ENCODE measurements at places on chromosomes 7 and 10.

- DNase-seq: no peak
Measured at GRCh38 chr10:44263771-44264170, 121.1 kb downstream of the CXCL12 start.

- DNase-seq: no peak
Measured at GRCh38 chr7:144822223-144822622, 13.6 kb downstream of the TPK1 start.

GRCh38 chr10:93208717-93209464 lies 135.2 kb downstream of the CYP26A1 start:
- DNase-seq: no peak

- peak; percentile 70 for DNase-seq
Measured at GRCh38 chr7:134174795-134175261, 47.7 kb downstream of the LRGUK start.

- DNase-seq: no peak
Measured at GRCh38 chr7:120793213-120793936, 64.6 kb downstream of the TSPAN12 start.

DNA sequence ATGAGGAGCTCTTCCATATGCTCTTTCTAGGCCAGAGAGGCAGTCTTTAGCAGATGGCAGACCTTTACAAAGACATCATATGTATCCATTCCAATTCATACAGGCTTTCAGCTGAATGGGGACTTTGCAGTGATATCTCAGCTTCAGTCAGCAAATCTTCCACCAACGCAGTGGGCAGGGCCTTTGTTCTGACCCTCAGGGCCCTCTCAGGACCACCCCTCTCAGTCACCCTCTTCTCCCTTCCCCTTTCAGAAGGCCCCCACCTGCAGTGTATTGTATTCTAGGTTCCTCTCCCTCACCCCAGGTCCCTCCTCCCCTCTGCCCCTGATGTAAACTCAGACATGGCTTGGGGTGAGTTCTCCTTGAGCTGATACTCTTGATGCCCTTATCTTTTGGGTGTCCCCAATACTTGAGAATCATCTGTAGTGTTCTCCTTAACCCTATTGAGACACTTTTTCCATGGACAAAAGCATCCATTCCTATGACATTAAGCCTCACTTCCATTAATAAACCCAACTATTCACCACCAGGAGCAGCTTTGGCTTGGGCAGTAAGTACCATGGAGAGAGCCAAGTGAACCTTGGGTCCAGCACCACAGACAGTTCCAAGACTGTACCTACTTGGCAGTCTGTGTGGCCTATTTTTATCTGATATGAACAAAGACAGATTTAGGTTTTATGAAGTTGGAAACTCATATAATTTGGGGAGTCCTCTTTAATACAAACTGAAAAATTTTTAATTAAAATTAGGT lies 62.7 kb downstream of the ADCYAP1R1 start:
- no peak for DNase-seq

DNA sequence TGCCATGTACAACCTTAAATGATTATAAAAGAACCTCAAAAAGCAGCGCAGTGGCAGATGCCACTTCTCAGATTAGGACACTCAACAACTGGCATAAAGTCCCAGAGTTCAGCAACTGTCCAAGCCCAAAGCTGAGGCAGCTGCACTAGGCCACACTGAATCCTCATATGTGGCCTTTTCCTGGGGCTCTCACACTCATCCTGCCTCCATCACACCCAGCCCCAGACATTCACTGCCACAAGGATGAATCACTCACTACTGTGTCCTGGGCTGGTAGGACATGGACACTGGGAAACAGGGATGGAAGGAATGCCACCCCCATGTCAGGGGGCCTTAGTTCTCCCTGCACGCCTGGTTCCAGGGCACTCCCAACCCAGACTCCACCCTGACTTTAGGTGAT lies 547.7 kb downstream of the TNS3 start:
- DNase-seq: no peak

DNA sequence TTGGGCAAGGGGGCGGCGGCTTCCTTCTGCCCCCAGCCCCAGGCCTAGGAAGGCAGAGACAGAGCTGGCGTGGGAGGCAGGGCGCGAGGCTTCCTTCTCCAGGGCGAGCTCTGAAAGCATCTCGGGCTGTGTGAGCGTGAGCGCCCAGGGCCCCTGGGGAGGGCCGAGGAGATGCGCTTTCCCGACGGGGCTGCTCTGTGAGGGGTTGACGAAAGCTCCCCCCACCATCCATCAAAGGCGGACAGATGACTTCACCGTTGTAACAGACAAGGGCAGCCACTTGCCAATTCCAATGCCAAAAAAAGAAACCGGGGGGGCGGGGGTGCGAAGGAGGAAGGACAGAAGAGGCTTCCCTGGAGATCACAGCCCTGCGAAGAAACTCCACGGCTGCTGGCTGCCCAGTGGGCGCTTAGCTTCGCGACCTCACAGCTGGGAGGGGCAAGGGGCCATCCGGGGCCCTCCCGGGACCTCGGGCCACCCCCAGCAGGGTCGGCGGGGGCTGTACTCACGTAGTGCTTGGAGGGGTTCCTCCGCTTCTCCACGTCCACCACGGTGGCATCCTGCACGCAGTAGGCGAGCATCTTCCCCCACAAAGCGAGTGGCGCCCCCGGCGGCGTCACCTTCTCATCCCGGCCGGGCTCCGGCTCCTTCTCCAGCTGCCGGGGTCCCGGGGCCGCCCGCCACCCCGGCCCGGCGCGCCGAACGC lies 537 bp downstream of the SH3PXD2A start:
- no peak for DNase-seq

DNA sequence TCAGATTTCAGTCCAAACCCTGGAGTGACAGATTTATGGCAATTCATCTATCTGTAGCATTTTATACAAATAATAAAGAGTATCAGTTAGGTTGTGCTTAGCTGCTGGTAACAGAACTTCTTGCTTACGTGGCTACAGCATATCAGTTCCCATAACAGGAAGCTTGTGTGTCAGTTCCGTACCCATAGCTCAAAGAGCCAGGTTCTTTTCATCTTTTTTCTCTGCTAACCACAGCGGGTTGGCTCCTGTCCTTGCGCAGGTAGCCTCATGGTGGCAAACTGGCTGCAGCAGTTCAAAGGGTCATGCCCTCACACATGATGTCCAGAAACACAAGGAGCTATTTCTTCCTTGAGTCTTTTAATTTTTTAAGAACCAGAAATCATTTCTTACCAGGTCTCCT lies 1041.8 kb downstream of the GATA3 start:
- peak; percentile 12 for DNase-seq

- DNase-seq: no peak
Measured at GRCh38 chr10:106439366-106439765, 725.1 kb downstream of the SORCS1 start.

GRCh38 chr10:77231884-77232610 lies 405.6 kb downstream of the KCNMA1 start:
- no peak for DNase-seq

DNA sequence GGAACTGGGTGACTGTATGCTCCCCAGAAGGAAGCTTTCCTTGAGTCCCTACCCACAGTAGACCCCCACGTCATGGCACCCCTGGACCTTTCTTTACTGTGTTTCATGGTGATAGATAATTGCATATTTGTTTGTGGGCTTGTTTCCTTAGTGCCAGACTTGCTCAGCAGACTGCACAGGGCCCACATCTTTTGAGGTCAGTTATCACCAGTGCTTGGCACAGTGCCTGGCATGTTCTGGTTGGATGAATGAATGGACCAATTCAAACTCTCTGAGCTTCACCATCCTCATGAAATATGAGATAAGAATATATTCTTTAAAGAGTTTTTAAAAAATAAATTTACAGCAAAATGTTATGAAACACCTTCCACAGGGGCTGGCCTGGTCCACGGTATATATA lies 78.4 kb upstream of the EMX2 start:
- no peak for DNase-seq

DNA sequence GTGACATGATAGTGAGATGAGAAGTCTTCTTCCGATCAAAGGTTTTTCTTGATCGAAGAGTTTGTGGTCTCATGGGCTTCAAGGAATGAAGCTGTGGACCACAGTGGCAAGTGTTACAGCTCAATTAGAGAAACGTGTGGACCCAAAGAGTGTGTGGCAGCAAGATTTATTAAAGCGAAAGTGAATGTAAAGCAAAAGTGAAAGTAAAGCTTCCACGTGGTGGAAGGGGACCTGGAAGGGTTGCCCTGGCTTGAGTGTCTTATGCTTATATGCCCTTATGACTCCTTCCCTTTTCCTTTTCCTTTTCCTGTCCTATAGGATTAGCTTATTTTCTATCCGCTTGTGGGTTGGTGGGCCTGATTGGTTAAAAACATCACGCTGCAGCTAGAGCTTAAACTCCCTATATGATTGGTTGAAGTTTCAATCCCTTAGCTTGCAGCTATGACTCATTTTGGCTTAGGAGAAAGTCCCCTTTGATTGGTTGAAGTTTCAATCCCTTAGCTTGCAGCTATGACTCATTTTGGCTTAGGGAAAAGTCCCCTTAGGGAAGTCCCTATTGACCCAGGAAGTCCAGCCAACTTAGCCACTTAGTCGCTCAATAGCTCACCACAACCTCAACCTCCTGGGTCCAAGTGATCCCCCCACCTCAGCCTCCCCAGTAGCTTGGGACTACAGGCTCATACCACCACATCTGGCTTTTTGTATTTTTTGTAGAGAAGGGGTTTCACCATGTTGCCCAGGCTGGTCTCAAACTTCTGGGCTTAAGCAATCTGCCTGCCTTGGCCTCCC lies 34.7 kb downstream of the MRPS24 start:
- DNase-seq: peak; percentile 83

DNA sequence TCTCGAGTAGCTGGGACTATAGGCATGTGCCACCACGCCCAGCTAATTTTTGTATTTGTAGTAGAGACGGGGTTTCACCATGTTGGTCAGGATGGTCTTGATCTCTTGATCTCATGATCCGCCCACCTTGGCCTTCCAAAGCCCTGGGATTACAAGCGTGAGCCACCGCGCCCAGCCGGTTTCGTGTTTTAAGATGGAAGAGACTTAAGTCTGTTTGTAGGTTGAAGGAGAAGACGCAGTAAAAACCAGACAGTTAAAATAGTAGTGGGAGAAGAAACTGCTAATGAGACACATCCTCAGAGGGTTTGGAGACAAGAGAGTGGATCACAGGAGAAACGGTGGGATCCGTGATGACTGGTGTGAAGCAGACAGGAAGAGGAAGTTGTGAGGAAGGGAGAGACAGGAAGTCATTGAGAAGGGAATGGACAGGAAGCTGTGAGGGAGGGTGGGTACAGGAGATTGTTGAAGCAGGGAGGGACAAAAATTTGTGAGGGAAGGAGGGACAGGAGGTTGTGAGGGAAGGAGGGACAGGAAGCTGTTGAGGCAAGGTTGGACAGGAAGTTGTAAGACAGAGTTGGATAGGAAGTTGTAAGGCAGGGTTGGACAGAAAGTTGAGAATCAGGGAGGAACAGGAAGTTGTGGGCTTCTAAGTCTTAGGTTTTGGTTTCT lies 115.5 kb downstream of the WDFY4 start:
- DNase-seq: peak; percentile 51

- DNase-seq: no peak
Measured at GRCh38 chr10:62048470-62048869, 147.0 kb downstream of the ARID5B start.

- DNase-seq: no peak
Measured at GRCh38 chr7:146235195-146235594, 118.6 kb downstream of the CNTNAP2 start.

- DNase-seq: no peak
Measured at GRCh38 chr7:68440866-68441265, 1157.4 kb upstream of the AUTS2 start.

DNA sequence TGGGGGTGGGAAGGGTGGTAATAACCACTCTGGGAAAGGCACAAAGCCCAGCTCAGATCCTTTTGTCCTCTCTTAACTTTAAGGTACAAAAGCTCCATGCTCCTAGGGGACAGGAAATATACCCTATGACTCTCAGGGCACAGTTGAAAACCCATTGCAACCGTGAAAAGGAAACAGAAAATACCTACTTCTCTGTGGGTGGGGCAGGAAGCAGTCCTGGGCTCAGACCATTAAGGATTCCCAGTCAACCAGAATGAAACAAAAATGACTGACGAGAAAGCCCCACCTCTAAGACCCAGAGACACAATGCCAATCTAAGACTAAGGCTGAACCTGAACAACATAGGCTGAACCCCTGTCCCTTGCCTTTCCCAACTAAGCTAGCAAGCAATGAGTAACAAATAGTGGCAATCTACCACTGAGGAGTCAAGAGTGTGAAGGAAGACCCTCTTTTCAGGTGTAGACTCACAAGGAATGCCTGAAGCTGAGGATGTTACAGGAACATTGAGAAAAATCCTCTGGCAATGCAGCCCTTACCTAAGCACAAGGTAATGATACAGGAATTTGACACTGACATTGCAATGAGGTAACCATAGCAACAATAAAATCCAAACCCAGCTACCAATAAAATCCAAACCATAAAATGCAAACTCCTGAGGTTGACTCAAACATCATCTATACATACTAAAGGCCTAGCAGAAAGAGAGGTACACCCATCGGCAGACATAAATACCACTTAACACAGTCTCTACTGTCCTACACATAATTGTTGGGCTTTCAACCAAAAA lies 380.1 kb downstream of the HPSE2 start:
- no peak for DNase-seq

DNA sequence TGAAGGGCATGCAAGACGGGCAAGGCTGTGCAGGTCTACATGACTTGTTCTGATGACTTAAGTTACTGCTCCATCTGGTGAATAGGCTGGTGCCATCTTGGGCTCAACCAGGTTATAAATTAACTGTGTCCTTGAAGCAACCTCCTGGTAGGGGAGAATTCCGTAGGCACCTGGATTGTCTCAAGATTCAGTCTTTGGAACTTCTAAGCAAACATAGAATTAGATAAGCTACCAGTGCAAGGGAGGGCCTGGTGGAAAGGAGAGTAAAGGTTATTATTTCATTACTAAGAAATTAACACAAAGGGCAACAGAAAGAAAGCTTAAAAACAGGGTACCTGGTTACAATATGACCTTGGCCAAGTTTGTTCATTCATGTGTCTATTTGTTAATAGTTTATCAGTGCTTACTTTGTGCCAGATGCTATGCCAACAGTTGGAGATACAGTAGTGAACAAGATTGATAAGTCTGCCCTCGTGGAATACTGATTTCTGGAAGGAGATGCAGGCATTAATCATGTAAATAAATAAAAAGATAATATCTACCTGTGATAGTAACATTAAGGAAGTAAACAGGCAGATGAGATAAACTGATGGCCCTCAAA lies 107.0 kb upstream of the PALS2 start:
- DNase-seq: no peak

GRCh38 chr7:75776295-75776971 lies 4.4 kb upstream of the CCL26 start:
- peak; percentile 88 for DNase-seq

GRCh38 chr10:102140218-102140617 lies 7.4 kb downstream of the PPRC1 start:
- no peak for DNase-seq

DNA sequence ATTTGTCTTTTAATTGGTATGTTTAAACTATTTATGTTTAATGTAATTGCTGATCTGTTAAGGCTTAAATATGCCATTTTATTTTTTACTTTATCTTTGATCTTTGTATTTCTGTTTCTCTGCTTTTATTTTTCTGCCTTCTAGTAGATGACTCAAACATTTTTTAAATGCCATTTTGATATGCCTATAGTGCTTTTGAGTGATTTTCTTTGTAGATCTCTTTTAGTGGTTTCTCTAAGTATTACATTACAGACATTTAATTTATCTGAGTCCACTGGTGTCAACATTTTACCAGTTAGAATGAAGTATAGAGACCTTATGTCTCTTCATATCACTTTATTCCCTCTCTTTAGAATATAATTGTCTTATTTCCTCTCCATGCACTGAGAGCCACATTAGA lies 32.7 kb downstream of the IL6 start:
- DNase-seq: no peak

- DNase-seq: no peak
Measured at GRCh38 chr10:119235356-119235755, 28.0 kb downstream of the GRK5 start.
